HTR-8/SVneo (cell line): ENCODE measurements at places on chromosomes 7 and 10.

DNA sequence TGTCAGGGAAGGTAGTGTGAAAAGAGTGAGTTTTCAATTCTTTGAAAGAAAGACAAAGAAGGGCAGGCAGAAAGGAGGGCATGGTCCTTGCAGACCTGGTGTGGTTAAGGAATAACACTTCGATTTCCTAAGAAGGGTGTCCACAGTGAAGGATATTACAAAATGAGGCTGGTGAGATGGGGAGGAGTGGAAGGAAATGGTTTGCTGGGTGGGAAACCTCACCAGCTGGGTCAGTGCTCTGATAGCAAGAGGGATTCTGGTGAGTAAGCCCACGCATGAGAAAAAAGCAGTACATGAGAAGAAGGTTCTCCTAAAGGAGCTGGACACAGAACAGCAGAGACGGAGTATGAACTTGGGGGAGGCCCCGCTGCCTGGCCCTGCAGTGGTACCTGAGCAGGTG is 230.6 kb upstream of the PLXNA4 start:
- DNase-seq, result no peak

GRCh38 chr7:102285540-102286236 is 980 bp upstream of the SH2B2 start:
- DNase-seq, result no peak

DNA sequence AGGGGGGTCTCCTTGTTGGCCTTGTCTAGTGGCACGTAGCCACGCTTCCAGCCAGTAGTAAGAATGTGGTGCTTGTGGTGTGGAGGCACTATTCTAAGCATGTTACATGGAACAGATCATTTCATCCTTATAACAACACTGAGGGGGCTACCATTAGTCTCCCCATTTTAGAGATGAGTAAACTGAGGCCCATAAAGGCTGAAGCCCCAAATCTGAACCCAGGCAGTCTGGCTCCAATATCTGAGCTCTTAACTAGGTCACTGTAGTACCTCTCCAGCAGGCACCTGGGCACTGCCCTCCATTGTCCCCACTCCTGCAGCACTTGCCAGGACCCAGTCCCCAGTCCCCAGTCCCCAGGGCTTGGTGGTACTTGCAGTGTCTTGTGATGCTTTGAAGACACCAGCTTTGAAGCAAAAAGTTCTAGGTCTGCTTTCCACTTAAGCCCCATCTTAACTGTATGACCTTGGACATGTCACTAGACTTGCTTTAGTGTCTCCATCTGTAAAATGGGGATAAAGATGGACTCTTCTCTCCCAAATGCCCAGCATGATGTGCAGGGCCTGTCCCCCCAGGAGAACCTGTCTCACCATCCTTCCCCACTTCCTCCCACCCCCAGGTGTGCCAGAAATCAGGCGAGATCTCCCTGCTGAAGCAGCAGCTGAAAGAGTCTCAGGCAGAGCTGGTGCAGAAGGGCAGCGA is 6.4 kb downstream of the LZTS2 start:
- DNase-seq, result no peak

GRCh38 chr10:4532976-4533375 is 293.0 kb upstream of the AKR1E2 start:
- DNase-seq, result no peak

DNA sequence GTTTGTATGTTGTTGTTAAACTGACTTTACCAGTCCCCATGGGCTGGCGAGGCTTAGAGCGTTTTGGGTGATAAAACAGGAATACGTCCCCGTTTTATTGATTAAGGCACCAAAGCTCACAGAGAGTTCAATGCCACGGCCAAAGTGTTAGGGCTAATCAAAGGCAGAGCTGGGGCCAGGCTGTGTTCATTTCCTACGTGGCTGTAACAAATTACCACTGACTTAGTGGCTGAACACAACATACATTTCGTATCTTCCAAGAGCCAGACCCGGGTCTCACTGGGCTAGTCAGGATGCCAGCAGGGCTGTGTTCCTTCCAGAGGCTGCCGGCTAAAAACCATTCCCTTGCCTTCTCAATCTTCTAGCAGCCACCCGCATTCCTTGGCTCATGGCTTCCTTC is 94.4 kb upstream of the HABP2 start:
- DNase-seq, result no peak
